ENCODE measurements at places on chromosomes 7 and 10.

GRCh38 chr7:64046041-64046389, 781 bp downstream of the ZNF727 start:
- peaks cover 6% of the 10 kb centered on the region for H3K4me1 ChIP-seq
- no peak for DNase-seq
- peak overlapping the region; percentile 74 for H3K4me3 ChIP-seq
- H3K36me3 ChIP-seq = peaks cover 5% of the 10 kb centered on the region
- no peak overlapping the region for H3K27ac ChIP-seq
- peaks cover 9% of the 10 kb centered on the region for H3K27me3 ChIP-seq

- no peaks in the 10 kb centered on the region for H3K36me3 ChIP-seq
- H3K27me3 ChIP-seq = peaks cover 9% of the 10 kb centered on the region
- no peaks in the 10 kb centered on the region for H3K4me1 ChIP-seq
- H3K27ac ChIP-seq = no peak overlapping the region
- no peak for DNase-seq
Measured at GRCh38 chr10:114899982-114900381, 38.0 kb upstream of the TRUB1 start.

GRCh38 chr10:110137142-110137545, 70.3 kb upstream of the MXI1 start:
- H3K36me3 ChIP-seq = peaks cover 16% of the 10 kb centered on the region
- H3K4me1 ChIP-seq = peaks cover 38% of the 10 kb centered on the region
- H3K27ac ChIP-seq = peak overlapping the region; percentile 54
- no peaks in the 10 kb centered on the region for H3K27me3 ChIP-seq
- no peak for DNase-seq
- no peak overlapping the region for H3K4me3 ChIP-seq

DNA sequence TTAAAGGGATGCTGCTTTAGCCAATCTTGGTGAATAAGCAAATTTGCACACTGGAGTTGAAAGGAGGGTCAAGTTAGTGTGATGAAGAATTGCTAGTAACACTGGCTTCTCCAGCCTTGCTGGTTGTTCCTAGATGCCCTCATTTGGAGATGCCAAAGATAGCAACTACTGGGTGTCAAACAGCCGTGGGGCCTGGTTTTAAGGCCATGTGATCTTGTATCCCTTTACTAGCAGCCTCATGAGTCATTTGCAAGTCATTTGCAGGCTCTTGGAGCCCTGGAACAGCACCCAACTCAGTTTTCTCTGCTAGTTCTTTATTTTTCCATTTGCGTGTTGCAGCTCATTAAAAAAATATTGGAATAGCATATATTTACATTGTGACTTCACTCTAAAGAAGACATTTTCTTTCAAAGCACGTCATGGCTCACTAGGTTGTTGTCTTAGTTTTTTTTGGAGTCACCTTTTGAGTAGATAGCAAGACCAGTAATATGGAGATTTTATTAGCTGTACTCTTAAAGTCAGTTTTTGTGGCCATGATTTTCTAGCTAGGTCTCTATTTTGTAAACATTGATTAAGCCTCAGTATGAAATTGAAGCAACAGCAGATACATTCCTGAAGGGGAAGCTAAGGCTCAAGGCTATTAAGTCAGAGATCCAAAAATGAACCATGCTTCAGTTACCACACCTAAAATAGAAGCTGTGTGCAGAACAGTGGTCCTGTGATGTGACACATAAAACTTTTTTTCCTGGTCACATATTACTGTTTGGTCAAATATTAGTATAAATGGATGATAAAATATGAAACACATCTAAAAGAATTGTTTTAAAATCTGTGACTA, 1.3 kb downstream of the LSMEM1 start:
- peaks cover 34% of the 10 kb centered on the region for H3K36me3 ChIP-seq
- H3K27ac ChIP-seq = no peak overlapping the region
- no peak for DNase-seq
- H3K4me1 ChIP-seq = peaks cover 8% of the 10 kb centered on the region
- no peaks in the 10 kb centered on the region for H3K27me3 ChIP-seq

- H3K4me1 ChIP-seq = peaks cover 32% of the 10 kb centered on the region
- H3K4me3 ChIP-seq = no peak overlapping the region
- no peaks in the 10 kb centered on the region for H3K27me3 ChIP-seq
- H3K27ac ChIP-seq = peak overlapping the region; percentile 27
- H3K36me3 ChIP-seq = peaks cover 13% of the 10 kb centered on the region
- DNase-seq = peak; percentile 48
Measured at GRCh38 chr7:77393261-77393660, 22.9 kb downstream of the GSAP start.

- peaks cover 58% of the 10 kb centered on the region for H3K4me1 ChIP-seq
- H3K4me3 ChIP-seq = peak overlapping the region; percentile 94
- peak overlapping the region; percentile 100 for H3K27ac ChIP-seq
- no peak for DNase-seq
- peaks cover 60% of the 10 kb centered on the region for H3K36me3 ChIP-seq
Measured at GRCh38 chr10:110569736-110570135, 2.2 kb downstream of the SMC3 start.

All from activated T-cell treated with anti-CD3 and anti-CD28 coated beads, Interleukin-2, amount 50 U/mL, for 24 hours (primary cell).